Astrocyte (in vitro differentiated cells and primary cell): ENCODE measurements at places on chromosomes 6 and 20. TPM values are rescaled to one million over a fixed set of nuclear protein-coding genes. Genes with fewer than 3 reads are reported as not detected.

DNA sequence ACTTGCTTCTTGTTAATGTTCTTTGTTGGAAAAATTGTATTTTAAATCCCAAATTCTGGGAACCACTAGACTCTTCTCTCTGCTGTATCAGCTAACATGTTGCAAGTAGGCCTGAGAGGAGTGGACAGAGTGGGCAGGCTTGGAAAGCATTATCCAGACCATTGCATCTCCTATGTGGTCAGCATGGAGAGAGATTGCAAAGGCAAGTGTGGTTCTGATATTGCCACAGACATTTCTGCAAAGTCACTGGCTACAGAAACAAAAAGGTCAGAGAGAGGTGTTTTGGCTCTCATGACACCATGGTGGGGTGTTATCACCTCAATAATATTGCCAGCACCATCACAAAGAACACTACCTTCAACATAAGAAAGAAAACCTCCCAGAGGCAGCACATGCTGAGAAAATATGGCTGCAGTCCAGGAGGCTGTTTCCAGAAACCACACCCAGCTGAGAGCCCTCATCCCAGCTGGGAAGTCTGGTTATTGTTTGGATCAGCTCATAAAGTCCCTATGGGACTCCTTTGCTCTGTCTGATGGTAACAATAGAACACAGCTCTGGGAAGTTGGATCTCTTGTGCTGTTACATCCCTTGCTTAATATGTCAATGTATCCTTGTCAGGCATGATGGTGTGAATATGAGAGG is 78.2 kb upstream of the TBX18 start:
- no peak for DNase-seq

GRCh38 chr6:20377623-20378265 is 23.9 kb upstream of the E2F3 start:
- DNase-seq = peak; percentile 86

DNA sequence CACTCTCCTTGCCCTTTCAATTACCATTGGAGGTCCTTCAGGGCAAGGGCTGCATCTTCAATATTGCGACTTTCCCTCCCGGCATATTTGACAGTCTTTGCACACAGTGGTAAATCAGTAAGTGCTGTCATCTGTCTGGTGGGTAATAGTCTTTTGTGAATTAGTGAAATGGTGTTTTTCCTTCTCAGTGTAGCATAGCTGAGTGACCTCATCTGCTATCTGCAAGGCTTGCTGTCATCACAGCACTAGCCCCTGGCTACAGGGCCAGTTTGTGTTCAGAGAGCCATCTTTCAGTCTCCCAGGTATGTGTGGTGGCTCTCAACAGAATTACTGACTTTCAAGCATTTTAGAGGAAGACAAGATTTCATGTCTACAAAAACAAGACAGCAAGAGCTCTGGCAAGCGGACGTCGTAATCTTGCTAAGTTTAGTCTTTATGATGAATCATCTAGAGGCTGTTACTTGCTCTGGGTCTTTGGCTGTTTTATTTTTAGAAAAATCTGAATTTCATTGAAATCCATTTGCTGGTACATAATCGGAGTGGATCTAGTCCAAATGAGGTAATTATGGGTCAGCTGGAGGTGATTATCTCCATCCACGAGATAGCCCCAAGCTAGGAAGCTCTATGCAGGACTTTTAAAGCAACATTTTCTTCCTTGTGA is 528.9 kb downstream of the EPM2A start:
- peak; percentile 60 for DNase-seq

DNA sequence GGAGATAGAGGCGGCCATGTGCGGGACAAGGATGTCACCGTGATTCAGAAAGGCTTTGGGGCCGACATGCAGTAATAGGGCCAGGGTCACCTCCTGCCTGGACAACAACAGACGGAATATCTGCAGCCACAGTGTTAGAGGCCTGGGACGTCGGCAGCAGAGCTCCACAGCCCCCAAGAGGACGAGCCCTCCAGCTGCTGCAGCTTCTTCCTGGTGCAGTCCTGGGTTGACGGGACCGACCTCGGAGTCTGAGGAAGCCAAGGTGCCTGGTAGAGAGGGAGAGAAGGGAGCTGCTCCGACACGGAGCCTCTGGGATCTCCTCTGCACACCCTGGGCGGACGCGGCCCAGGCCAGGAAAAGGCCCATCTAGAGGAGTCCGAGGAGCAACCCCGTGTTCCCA is 23.2 kb upstream of the CHRNA4 start:
- DNase-seq = no peak

- DNase-seq = no peak
Observed at GRCh38 chr20:53718142-53719021, 124.7 kb upstream of the ZNF217 start.

GRCh38 chr6:72739368-72739779 is 117.5 kb downstream of the KCNQ5 start:
- no peak for DNase-seq

DNA sequence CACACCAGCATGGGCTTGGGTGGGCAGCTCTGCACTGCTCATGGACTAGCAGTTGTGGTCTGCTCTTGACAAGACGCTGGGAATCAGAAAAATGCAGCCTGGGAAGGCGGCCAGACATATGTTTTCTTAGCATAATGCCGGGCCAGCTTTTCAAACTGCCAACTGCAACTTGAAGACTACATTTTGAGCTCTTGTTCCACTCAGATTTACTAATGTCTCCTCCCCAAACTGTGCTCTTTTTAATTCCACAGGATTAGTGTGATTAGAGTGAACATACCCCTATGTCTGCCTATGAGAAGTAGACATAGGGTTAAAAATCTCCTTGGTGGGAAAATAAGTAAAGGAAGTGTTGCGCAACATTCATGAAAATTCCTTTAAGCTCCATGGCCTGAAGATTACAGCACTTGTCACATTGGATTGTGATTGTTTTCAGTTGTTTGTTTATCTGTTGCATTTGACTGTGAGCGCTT is 5.3 kb upstream of the FNDC1 start:
- DNase-seq = peak; percentile 77

- no peak for DNase-seq
Observed at GRCh38 chr20:13857304-13857703, 72.5 kb downstream of the NDUFAF5 start.

- DNase-seq = no peak
Observed at GRCh38 chr20:19658137-19658536, 99.9 kb upstream of the RIN2 start.

- DNase-seq = no peak
Observed at GRCh38 chr20:64053841-64054661, 4.6 kb upstream of the SOX18 start.

GRCh38 chr6:34806738-34807453 is 15.0 kb downstream of the BLTP3A start:
- peak; percentile 72 for DNase-seq

DNA sequence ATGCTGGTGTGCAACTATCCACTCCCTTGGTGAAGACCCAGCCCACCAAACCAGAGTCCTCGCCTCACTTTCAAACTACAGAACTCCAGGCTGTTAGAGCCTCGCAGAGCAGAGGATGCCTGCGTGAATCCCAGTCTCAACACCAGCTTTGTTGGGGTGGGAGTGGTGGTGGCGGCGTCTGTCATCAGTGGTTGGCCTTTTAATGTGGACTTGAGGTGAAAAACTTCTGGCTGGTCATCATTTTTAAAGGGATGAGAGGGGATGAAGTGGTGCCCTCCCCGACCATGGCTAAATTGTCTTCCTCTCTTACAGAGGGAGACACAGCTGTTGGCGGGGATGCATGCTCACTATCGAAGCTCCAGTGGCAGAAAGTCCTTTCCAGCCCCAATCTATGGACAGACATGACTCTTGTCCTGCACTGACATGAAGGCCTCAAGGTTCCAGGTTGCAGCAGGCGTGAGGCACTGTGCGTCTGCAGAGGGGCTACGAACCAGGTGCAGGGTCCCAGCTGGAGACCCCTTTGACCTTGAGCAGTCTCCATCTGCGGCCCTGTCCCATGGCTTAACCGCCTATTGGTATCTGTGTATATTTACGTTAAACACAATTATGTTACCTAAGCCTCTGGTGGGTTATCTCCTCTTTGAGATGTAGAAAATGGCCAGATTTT is 54.9 kb downstream of the EZR start:
- DNase-seq = no peak

- DNase-seq = no peak
Observed at GRCh38 chr6:40042232-40042631, 108.0 kb upstream of the MOCS1 start.

DNA sequence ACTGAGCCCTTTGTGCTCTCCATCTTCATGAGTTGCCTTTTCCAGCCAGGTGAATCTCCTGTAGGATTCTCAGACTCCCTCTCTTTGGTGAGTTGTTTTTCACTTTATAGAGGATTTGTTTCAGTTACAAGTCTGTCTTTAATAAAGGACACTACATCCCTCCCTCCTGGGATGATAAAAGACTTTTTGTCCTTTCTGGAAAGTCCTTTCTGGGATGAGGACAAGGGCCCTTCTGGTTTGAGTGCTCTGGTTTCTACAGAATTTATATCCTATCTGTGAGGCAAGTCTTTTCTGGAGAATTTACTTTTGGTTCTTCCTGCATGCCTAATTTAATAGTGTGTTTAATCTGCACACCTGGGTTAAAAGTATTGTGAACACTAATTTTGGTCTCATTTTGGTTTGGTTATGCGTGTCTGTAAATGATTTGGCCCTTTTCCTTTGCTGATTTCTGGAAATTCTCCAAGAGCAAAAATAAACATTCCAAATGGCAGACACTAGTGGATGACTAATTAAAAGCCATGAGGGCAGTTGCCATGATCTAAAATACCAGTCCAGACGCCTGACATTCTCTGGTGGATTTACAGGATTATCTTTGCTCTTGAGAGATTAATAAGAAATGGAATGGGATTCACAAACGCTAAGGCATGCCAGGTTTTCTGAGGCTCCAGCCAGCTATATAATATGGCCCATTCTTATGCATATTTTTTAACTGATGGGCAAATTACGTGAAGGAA is 44.8 kb downstream of the TCP11 start:
- DNase-seq = peak; percentile 91

DNA sequence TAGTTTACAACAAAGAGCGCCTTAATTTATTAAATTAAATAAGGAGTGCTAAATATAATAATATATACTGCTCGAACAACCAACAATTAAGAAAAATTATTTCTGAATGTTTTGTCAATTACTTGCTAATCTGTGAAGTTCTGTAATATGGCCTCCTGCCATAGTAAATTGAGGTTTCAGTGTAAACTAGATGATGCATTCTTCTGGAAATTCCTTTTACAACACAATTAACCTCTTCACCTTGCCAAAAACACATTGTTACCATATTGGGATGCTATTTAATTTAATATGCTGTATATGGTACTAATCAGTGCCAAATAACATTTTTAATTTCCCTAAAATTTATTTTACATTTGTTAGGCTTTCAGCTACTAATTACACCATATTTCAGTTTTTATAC is 808.4 kb upstream of the CITED2 start:
- DNase-seq = peak; percentile 7

The TMEM30A gene
- 166 and 171 TPM in 2 replicates for total RNA-seq

The EDN3 gene
- total RNA-seq = not detected in 2 replicates

The DNAH8 gene
- total RNA-seq = not detected in 2 replicates

The SLC26A8 gene
- total RNA-seq = not detected in 2 replicates

The GJA1 gene
- total RNA-seq = 433 and 443 TPM in 2 replicates
